ENCODE measurements at places on chromosomes 7 and 10.

DNA sequence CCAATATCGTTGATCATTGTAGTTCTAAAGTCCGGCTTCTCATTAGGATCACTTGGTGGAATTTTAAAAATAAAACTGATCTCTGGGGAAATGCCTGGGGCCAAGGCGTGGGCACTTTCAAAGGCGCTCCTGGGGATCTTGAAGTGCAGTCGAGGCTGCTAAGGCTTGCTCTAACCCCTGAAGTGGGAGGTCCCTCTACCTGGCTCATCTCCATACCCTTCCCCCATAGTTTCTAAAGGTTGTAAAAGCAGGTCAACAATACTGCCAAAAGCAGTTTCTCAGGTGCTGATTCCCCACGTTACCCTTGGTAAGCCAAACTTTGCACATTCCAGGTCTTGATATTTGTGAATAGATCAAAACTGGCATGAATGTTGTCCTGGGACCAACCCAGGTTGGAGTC is 79.0 kb upstream of the SP8 start:
- no peak for DNase-seq

- no peak for DNase-seq
These were observed 18.7 kb upstream of the PRKAG2 start for GRCh38 chr7:151895631-151896031.

DNA sequence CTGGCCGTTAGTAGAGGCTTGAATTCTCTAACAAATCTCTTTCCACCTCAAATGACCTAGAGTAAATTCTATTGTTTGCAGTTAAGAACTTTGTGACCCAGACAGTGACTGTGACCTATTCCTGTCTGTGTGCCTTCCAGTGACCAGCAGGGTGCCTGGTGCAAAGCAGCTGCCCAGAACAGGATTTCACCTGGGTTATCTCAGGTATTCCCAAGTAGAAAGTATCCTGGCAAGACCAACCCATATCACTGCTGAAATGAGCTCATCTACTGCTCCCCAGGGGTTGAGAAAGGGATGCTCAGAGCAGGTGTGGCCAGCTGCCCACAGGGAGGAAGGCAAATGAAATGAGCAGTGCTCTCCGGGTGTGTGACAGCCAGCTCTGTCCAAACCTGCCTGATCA is 2.1 kb upstream of the MSMB start:
- DNase-seq = no peak

DNA sequence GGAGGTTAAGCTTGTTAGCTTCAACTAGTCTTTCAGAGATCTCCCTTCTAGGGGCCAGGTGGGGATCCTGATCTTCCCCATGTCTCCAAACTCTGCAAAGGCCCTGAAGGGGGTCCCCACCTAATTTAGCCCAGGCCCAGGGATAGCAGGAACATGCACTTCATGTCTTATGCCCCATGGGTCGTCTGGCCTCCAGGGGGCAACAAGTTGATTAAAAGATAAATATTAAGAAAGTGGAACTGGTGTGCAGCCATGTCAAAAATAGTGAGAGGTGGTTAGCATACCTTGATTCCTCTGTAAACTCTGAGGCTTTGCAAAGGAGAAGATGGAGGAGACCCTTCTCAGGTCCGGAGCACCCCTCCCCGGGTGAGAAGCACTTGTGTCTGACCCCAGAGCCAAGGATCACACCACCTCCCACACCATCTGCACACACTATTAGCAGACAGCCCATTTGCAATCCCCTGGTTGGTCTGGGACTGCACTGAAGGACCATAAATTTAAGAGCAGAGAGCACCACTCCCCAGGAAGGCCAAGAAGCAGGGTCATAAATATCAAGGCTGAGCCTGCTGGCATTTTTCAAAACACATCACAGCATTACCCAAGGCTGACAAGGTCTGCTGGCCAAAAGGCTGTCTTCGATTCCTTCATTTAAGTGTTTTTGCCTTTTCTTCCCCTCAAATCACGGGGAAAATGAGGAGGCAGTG is 44.2 kb upstream of the LRRC18 start:
- DNase-seq = peak; percentile 46

DNA sequence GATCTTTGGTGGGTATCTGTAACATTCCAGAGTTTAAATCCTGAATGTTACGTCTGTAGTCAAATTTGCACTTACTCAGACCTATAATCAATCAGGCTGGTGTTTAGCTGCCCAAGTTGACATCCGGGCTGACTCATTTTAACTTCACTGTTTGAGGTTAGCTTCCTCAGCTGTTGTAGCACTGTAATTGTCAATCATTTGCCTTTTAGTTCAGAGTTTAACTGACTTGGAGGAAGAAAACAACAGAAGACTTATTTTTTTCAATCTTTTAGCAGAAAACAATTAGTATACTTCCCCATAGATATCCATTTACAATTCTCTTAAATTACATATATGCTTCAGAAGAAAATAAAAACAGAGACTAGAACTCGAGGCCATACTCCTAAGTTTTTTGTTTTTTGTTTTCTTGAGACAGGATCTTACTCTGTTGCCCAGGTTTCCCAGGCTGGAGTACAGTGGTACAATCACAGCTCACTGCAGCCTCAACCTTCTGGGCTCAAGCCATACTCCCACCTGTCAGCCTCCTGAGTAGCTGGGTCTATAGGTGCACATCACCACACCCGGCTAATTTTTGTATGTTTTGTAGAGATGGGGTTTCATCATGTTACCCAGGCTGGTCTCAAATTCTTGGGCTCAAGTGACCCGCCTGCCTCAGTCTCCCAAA is 38.5 kb upstream of the LRRC17 start:
- DNase-seq = peak; percentile 75

DNA sequence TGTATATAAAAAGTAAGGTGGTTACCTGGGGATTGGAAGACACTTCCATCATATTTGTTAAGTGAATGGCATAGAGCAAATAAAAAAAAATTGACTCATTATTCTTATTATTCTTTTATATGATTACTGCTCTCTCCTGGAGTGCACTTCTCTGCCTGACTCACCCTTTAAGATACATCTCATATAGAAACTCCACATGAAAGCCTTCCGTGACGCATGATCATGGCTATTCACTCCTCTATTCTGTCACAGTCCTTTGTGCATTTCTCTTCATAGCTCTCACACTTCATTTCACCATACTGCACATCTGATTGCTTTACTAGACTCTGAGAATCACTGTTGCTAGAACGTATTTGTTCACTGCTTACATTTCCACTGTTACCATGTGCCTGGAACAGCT is 597.3 kb downstream of the CNTNAP2 start:
- no peak for DNase-seq

GRCh38 chr7:98400542-98401340 is at the start of gene BAIAP2L1:
Gene BAIAP2L1 (minus strand): TSS chr7:98401090. CDS start chr7:98400852, 238 bp downstream.
- peak; percentile 78 for DNase-seq

- no peak for DNase-seq
These were observed 41.9 kb upstream of the ACSL5 start for GRCh38 chr10:112332022-112332421.

DNA sequence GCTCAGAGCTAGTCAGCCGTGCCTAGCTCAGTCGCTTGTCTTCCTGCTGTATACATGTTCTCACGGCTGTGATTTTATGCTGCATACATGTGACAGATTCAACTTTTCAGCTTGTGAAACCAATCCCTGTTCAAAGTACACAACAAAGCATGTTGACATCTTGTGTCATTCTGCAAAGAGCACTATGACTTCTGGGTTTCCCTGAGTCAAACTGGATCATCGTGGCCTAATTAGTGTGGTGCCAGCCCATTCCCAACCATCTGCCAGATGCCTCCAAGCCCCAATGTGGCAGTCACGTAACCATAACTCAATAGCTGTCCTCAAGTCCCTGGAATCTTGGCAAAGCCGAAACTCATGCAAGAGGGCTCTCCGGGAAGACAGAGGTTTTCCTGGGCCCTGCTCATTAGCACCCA is 144.8 kb downstream of the MYOF start:
- no peak for DNase-seq

GRCh38 chr10:35639728-35640401 is 2.2 kb downstream of the FZD8 start:
- peak; percentile 29 for DNase-seq
